ENCODE measurements at places on chromosomes 3 and 15.

GRCh38 chr3:58299839-58300516 is 6.1 kb upstream of the RPP14 start:
- DNase-seq, result peak; percentile 71

DNA sequence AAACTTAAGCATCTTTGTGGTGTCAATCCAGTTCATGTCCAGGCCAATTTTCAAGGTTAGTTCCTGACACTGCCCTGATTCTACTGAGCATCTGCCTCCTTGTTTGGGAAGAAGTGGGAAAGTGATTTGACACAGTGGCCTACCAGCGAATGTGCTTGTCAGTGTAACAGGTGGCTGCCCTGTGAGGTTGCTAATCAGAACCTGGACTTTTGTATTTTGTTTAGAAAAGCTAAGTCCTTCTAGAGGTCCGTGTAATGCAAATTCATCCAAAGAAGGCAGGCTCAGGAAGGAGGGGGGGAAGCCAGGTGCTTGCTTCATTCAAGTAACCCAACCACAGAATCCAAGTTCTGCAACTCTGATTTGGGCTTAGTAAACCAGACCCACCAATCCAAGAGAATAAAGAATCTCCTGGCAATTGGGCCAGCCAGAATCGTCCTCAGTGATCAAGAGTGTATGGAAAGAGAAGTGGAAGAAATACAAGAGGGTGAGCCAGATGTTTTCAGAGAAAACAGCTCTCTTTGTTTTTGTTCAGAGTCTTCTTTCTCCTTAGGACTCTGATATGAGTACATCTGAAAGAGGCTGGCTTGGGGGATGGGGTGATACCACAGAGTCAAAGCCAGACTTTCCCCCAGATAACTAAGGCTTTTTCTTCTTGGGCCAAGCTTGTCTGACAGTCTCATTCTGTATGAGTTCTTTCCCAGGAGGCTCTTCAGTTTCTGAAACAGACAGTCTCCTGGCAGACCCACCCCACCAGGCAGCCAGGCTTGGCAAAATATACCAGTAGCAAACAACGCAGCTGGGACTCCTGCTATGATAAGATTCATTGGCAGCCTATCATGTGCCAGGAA is 508.9 kb upstream of the TBL1XR1 start:
- no peak for DNase-seq

DNA sequence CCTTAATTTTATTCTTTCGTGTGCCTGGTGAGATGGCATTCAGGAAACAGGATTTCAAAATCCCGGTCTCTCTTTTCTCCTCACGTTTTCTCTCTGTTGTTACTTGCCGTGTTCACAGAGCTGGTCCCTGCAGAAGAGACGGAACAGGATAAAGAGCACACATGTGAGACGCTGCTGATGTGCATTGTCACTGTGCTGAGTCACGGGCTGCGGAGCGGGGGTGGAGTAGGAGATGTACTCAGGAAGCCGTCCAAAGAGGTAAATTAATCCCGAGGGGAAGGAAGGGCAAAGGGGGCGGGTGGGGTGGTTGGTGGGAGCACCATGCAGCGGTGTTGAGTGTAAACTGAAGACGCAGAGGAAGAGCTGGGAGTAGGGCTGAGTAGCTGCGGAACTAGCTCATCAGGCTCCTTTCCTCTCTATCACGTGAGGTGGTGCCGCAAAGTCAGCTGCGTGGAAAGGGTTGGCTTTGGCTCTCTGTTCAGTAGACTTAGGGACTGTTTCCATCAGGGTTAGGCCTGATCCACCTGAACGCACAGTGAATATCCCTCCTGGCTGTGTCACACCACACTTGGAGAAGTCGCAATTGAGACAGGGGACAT is 164.8 kb upstream of the BHLHE40 start:
- peak; percentile 70 for DNase-seq

GRCh38 chr3:140770977-140771667 is 93.3 kb downstream of the TRIM42 start:
- no peak for DNase-seq

GRCh38 chr15:59410391-59410896 is 27.5 kb upstream of the FAM81A start:
- no peak for DNase-seq

All from dermis microvascular lymphatic vessel endothelial cell (primary cell).